ENCODE measurements at places on chromosomes 6 and 20.

- peak; percentile 84 for DNase-seq
Observed at GRCh38 chr6:149922642-149923326, at the start of gene RAET1G. Gene RAET1G, minus strand, starts transcription at chr6:149923121. Its CDS starts 111 bp downstream, at chr6:149923010.

- DNase-seq, result no peak
Observed at GRCh38 chr20:50416269-50417022, 93.7 kb upstream of the PTPN1 start.

DNA sequence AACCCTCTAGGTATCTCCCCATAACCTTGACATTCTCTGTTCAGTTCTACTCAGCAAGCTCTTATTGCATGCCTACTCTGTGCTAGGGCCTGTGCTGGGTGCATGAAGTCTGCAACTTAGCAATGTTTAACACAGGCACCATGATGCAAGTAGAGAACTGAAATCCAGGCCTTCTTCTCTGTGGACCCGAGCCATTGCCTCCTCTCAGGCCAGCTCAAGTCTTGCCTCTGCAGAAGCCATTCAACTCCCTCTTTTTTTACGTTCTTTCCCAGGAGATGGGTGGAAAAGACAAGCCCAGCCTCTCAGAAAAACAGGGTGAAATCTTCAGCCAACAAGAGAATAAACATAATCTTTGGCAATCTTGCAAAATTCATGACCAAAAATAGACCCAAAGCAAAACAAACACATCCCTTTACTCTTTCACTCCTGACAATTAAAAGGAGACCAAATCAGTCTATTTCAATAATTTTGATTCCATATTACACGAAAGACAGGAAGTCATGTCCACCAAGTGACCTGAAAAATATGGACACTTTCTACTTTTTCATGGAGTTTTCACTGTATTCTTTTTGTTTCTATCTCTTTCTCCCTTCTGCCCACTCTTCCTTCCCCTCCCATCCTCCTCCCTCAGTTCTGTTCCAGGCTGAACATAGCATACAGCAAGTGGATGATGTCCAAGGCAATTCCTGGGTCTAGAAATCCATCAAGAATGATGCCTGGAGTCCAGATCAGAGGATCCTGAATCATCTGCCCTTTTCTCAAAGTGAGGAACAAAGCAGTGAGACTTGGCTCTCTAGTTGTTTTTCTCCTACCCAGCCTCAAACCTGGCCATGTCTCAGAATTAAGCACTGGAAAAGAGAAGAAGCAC lies 45.4 kb upstream of the MOCS1 start:
- DNase-seq, result no peak

- DNase-seq, result no peak
Observed at GRCh38 chr20:49616154-49617007, 48.4 kb upstream of the PTGIS start.

DNA sequence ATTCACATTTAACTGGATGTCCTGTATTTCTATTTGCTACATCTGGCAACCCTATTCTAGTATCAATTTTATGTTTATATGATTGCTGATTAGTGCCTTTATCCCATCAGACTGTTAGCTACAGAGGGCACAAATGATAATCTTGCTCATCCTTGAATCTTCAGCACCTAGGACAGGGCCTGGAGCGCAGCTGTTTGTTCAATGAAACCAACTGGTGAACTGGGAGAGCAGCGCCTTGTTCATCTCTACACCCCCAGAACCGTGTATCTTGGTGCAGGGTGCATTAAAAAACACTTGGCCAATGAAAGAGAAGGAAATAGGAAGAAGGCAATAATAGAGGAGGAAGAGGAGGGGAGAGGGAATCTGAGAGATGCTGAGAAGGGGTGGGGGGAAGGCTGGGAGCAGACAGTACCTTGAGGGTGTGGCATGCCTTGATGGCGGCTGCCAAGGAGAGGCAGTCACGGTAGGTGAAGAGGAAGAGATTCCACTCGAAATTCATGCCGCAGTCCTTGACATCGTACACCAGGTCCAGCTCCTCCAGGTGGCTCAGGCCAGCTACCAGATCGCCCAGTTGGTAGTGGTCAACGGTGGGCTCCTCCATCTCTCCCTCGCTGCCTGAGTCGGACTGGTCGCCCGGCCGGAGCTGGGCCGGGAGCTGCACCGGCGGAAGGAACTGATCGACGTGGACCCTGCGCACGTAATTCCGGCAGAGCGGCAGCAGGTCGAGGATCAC lies 15.5 kb downstream of the TMEM151B start:
- DNase-seq, result no peak

DNA sequence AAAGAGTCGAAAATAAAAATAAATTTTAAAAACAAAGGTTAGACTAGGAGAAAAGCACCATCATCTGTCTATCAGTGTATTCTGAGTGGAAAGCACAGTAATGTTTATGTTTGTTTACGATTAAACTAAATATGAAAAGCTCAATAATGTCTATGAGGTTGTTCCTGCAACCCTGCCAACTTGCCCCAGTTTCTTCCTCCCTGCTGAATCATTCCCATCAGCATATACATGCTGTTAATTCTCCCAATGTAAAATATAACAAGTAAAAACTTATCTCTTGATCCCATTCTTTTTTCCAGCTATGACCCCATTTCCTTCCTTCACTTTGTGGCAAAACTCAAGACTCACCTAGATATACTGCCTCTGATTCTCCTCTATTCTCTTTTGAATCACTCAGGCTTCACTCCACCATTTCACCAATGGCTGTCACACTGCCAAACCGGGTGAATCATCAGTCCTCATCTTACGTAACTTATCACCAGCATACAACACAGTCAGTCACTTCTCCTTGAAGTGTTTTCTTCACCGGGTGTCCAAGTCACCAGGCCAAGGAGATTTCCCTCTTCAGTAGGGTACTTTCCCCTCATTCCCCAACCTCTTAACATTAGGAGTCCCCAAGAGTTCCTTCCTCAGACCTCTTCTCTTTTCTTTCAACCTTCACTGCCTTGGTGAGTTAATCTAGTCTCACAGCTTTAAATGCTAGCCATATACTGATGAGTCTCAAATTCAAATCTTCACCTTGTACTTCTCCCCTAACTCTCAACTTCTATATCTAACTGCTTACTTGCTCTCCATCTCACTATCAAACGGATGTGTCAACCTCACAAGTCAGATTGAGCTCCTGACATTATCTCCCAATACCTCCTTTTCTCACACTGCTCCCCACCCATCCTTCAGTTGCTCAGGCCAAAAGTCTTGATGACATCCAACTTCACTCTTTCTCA lies 6.2 kb downstream of the TMEM242 start:
- peak; percentile 42 for DNase-seq

DNA sequence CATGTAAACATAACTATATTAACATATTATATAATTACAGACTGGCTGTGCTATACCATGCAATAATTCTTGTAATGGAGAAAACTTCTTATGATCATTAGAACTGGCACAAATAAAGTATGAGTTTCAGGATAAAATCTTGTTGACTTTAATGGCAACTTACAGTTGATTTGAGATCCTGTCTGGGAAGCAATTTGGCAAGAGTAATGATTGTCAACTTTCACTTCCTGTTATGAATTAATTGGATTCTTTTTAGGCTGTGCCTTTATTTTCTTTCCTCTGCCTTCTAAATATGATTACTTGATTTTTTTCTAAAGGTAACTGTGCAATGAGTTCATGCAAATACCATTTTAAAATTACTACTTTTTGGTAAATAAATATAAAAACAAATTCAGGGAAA lies 158.1 kb upstream of the B3GAT2 start:
- no peak for DNase-seq

- no peak for DNase-seq
Observed at GRCh38 chr6:343960-344815, 47.4 kb upstream of the IRF4 start.

GRCh38 chr20:35991142-35991771 lies 22.9 kb downstream of the CNBD2 start:
- DNase-seq, result no peak

- no peak for DNase-seq
Observed at GRCh38 chr6:156509496-156509895, 267.7 kb upstream of the ARID1B start.

DNA sequence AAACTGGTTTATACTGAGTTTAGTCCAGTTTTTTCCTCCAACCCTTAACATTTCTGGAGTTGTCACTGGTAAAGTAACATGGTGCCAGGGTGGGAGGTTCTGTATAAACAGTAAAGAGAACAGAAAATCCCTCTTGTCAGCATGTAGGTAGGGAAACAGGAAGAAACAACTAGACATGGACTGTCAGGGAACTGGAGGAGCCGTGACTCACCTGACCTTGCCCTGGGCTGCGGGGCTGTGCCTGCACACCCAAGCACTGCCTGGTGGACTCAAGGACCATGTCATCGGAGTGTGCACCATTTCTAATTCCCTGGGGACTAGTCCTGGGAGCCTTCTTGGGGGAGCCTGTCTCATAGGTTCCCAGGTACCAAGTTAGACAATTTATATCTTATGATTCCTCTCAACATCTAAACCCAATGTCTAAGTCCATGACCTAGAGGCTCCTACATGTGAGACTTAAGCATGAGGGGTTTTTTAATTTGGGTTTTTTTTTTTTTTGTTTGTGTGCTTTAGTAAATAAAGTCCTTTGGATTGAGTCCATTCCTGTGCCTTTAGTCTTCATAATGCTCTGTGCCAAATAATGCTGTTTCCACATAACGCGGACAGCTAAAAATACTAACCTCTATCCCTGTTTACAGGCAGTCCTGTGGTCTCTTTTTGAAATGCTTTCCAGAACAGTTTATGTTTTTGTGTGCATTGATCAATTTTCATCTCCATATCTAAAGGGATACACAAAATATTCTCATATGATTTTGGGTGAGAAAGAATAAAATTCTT lies 136.9 kb upstream of the SUPT3H start:
- DNase-seq, result no peak

GRCh38 chr20:58841539-58842264 lies 9.0 kb downstream of the GNAS-AS1 start:
- no peak for DNase-seq

DNA sequence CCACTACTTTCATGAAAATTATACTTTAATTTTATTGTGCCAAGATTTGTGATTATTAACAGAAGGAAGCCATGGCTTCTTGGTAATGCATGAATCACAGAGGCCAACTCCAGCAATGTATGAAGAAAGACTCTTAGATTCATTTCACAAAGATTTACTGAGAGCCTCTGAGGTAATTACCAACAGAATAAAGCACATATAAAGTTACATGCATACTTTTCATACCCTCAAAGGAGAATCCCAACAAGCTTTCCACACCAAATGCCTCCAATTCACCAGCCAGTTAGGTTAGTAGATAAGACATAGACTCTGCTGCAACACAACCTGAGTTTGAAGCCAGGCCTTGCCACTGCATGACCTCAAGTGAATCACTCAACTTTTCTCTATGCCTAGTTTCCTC lies 41.9 kb downstream of the HBS1L start:
- DNase-seq, result no peak

- DNase-seq, result no peak
Observed at GRCh38 chr20:48211238-48211637, 426.0 kb upstream of the SULF2 start.

GRCh38 chr20:37407573-37408002 lies 61.6 kb downstream of the SRC start:
- no peak for DNase-seq

GRCh38 chr6:34275128-34275804 lies 26.5 kb upstream of the SMIM29 start:
- no peak for DNase-seq

GRCh38 chr6:124056407-124057334 lies 253.0 kb downstream of the NKAIN2 start:
- no peak for DNase-seq

- no peak for DNase-seq
Observed at GRCh38 chr6:145875496-145876211, 61.1 kb upstream of the FBXO30 start.

- DNase-seq, result no peak
Observed at GRCh38 chr6:127561660-127562059, 15.3 kb upstream of the C6orf58 start.

GRCh38 chr20:61756966-61757677 lies 308.6 kb downstream of the TAF4 start:
- DNase-seq, result no peak

DNA sequence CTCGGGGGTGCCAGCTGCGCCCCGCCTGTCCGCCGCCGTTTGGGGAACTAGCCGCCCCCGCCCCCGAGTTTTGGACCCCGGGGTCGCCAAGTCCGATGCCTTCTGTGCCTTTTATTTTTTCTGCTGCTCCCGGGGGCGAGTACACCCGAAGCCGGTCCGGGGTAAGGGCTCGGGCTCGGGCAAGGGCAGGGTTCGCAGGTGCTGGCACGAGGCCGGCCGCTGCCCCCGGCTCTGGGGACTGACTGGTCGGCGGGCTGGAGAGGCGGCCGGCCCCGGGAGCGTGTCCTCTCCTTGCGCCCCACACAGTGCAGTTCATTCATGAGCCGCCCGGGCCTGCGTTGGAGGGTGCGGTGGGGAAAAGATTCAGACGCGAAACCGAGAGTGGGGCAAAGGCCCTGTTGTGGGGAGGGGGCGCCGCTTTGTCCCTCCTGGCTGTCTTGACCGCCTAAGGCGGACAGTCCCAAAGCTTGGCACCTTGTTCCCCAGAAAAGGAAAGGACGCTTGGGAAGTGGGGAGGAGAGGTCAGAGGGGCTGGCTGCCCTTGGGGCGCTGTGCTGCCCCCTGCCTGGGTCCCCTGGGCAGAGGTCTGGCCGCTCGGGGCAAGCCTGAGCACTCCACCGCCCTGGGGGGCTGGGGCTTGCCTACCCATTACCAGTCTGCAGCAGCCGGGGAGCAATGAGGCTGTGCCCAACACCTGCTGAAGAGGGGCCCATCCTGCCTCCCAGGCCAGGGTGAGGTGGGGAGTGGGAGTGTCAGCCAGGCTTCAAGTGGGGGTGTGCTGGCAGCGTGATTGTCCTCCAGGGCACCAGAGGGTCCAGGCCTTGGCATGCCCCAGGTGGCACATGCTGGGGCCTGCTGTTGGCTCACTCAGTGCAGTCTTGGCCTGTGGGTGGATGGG lies 915 bp downstream of the TMEM63B start:
- DNase-seq, result peak; percentile 33

GRCh38 chr20:56860413-56860812 lies 231.3 kb downstream of the TFAP2C start:
- no peak for DNase-seq

DNA sequence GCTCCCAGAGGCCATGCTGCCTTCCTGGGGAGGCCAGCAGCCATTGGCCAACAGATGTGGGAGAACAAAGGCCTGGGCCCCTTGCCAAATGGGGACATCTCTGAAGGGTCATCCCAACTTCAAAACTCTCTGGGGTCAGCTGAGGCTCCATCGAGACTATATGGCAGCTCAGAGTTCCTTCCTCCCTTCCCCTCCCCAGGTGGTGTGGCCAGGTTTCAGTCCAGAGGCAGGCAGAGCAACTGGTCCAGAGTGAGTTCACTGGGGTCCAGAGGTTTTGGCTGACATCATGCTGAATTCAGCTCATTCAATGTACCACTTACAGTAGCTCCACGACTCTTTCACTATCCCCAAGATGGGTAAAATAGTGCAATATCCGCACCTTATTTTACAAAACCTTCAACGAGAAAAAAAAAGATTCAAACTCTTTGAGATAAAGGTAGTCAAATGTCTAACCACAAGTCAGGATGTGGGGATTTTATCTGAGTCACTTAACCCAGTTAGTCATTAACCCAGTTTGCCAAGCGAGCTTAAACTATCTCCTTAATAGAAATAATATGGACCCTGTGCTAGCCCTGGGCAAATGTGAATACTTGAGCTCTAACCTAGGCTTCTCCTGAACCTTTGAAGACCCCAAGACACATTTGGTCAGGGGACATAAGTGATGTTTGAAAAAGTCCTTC lies 108.4 kb upstream of the PLEKHG1 start:
- DNase-seq, result peak; percentile 36
